ENCODE measurements at places on chromosomes 2 and 18. TPM values are rescaled to one million over a fixed set of nuclear protein-coding genes. Genes with fewer than 3 reads are reported as not detected.

Gene PRSS56
- polyA plus RNA-seq = not detected

DNA sequence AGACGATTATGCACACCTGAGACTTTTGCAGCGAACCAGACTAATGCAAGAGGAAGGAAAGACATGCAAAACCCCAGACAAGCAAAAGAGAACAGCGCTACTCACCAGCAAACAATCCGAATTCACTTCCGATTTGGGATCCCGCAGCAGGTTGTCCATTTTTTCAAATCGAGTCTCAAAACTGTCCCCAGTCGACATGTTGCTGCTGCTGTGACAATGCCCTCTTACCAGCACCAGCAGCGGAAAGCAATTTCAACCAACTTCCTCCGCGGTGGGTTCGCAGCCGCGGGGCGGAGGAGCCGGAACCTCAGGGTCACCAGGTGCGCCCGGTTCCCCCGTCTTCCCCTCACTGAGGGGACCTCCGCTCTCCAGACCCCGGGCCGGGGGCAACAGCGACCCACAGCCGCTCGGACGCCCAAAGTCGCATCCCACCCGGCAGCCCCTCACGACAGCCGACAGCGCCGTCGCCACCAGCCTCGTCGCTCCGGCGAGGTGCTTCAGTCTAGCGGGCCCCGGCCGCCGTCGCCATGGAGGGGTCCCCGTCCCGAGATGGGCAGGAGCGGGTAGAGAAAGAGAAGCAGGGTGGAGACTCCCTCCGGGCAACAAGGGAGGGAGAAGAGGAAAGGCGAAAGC lies 784 bp downstream of the ROCK1 start:
- peak; percentile 44 for DNase-seq

- DNase-seq = no peak
Observed at GRCh38 chr2:28291811-28292440, 100.7 kb upstream of the FOSL2 start.

GRCh38 chr18:28108814-28109213 lies 68.1 kb downstream of the CDH2 start:
- DNase-seq = no peak

- DNase-seq = no peak
Observed at GRCh38 chr18:29188760-29189159, 1011.8 kb upstream of the CDH2 start.
